Spinal cord (tissue), 10 donors: ENCODE measurements at places on chromosomes 3 and 15. TPM values are rescaled to one million over a fixed set of nuclear protein-coding genes. Genes with fewer than 3 reads are reported as not detected.

- H3K36me3 ChIP-seq: no peaks in the 10 kb centered on the region
- no peaks in the 10 kb centered on the region for H3K27me3 ChIP-seq
- no peak for DNase-seq
- H3K27ac ChIP-seq: no peak overlapping the region
- no peaks in the 10 kb centered on the region for H3K4me1 ChIP-seq
- no peak overlapping the region for H3K4me3 ChIP-seq
Observed at GRCh38 chr3:119594066-119594465, 3.6 kb upstream of the PLA1A start.

BDH1 gene
- total RNA-seq: 18.7 TPM

- no peak overlapping the region for H3K27ac ChIP-seq
- H3K36me3 ChIP-seq: peaks cover 24% of the 10 kb centered on the region
- DNase-seq: no peak
- H3K4me1 ChIP-seq: no peaks in the 10 kb centered on the region
- H3K4me3 ChIP-seq: no peak overlapping the region
- no peaks in the 10 kb centered on the region for H3K27me3 ChIP-seq
Observed at GRCh38 chr3:132538072-132538471, 59.0 kb upstream of the ACKR4 start.

GRCh38 chr3:2543247-2543646 is 444.6 kb downstream of the CNTN4 start:
- no peak overlapping the region for H3K4me3 ChIP-seq
- no peaks in the 10 kb centered on the region for H3K27me3 ChIP-seq
- H3K36me3 ChIP-seq: no peaks in the 10 kb centered on the region

DNA sequence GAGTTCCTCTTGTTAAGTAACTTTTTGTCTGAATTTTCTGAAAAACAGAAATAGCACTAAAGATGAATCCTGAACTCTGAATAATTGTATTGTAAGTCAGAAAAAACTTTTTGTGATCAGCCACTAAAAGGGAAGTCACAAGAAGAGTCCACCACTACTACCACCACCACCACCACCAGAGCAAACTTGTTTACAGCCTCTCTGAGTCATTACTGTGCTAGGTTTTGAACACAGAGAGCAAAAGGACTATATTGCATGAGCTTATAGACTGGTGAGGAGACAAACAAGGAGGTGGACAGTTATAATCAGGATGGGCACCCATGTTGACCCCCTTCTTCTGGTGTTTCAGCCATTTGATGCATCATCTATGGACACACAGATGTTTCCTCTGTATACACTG is 141.7 kb downstream of the IL5RA start:
- no peak overlapping the region for H3K4me3 ChIP-seq
- no peaks in the 10 kb centered on the region for H3K27me3 ChIP-seq
- H3K27ac ChIP-seq: no peak overlapping the region
- H3K4me1 ChIP-seq: no peaks in the 10 kb centered on the region
- no peak for DNase-seq
